Fibroblast of pulmonary artery (primary cell): ENCODE measurements at places on chromosomes 12 and 14.

DNA sequence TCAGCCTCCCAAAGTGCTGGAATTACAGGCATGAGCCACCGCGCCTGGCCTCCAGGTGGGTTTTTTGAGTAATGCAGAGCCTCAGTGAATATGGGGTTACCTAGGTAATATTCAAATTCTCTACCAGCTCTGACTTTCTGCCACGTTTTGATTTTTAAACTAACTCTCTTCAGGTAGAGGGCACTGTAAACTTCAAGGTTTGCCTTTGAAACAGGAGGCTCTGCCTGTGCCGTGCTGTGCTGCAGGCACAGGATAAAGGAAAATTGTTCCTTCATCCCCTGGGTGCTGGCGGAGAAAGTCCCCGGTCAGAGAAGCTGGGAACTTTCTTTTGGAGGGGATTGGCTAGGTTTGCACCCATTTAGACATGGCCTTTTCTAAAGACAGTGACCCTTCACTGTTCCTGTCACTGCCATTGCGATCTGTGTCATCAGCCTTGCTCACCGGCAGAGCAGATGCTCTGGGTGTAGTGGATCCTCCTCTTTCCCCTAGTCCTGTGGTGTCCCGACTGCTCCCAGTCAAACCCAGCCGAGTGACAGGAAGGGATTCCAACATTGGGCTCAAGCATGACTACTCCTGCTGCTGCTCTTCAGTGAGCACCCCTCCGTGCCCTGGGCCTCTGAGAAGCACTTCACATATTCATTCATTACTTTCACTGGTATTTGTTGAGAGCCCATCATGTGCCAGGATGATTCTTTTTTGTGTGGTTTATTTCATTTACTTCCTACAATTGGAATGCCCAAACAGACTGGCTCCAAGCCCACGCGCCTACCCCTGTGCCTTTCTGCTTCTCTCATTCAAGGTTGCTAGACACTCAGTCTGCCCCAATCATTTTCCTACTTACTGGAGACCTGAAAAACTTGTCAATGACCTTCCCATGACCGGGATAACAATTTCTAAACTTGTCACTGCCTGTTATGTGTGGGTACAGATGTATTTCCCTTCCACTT is 103.6 kb downstream of the TMEM30B start:
- no peak for DNase-seq

DNA sequence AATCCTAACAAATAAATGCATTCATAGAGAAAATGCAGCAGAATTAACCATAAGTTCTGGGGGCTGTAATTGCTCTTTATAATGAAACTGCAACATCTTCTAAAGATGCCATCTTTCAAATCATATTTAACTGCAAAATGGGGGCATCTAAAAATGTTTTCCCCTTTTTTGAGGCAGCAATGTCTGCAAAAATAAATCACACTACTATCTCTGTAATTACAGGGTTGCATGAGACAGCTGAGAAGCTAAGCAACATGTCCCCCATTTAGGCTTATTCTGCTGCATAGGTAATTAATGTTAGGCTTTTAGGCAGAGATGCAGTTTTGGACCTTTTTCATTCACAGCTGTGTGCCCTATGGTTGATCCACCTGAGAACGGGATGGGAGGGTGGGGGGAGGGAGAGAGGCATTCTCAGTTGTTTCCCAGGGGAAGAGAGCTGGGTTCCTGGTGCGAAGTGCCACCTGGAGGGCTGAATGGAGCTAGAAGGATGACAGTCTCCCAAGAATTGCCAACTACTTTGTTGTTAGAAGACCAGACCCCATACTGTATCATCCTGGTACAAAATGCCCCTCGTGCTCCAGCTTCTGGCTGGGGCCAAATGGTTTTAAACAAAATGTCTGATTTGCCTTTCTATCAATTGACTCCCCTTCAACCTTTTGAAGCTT is 154.2 kb downstream of the APAF1 start:
- no peak for DNase-seq

- DNase-seq = peak; percentile 7
These were observed 69.4 kb downstream of the CD163L1 start for GRCh38 chr12:7374423-7375144.

GRCh38 chr14:50906326-50907065 is 34.6 kb downstream of the ABHD12B start:
- DNase-seq = no peak

DNA sequence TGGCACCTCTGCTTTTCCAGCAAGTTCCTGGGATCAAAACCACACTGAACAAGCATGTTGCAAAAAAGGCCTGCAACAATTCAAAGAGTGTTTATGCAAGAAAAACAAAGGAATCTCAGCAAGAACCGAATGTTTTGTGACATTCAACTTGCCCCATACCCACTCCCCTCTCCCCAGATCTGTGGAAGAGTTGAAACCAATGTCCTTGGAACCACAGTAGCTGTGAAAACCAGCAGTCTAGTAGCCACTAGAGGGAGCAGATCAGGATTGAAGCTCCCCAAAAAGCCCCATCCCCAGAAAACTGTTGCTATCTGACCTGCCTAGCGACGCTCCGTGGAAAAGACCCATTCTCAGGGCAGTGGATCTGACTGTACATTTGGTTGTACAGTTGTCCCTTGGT is 27.1 kb downstream of the PRKAB1 start:
- DNase-seq = peak; percentile 23

DNA sequence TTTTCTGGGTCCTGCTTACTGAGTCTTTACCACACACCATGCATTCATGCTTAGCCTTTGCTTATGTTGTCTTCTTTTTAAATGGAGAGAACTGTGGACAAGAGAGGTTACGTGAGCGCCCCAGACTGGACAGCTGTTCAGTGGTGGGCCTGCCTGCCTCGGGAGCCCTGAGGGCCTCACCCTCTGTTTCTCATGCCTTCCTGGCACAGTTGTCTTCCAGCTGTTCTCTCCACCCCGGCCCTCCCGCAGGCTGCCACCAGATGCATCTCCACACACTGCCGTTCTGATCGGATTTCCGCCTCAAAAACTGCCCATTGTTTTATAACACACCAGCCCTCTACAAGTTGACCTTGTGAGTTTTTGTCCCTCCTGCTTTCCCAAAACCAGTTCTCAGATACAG is 100.8 kb downstream of the SAMD4A start:
- no peak for DNase-seq

- no peak for DNase-seq
These were observed 154.9 kb downstream of the KIF26A start for GRCh38 chr14:104293231-104293841.

- no peak for DNase-seq
These were observed 222.3 kb downstream of the PTPRO start for GRCh38 chr12:15544589-15544988.

DNA sequence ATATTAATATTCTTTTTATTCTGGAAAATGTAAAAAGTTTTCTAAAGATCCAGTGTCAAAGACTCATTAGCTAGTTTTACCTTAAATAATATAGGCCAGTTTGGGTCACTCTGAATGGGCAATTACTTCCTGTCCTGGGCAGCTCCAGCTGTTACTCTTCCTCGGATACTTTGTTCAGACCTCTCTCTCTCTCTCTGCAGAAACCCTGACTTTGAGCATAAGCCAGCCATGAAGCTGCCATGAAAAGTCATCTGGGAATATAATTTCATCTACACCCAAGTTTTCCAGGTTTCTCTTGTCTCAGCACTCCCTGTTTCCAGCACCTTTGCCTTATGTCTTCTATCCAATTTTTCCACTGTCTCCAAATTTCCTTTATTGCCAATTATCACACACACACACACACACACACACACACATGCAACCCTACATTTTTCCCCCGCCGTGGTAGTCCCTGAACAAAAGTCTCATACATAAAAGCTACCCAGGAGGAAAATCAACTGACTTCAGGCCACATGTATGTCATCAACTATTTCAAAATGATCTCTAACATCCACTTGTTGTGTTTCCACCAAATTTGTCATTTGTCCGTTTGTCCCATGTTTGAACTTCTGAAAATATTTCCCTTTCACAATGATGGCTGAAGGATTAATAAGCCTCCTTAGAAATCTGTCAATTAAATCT is 318.1 kb downstream of the SSPN start:
- no peak for DNase-seq

- DNase-seq = no peak
These were observed 452.4 kb upstream of the NOVA1 start for GRCh38 chr14:27050208-27050607.

- no peak for DNase-seq
These were observed 129.9 kb downstream of the GRIP1 start for GRCh38 chr12:66549050-66549389.

DNA sequence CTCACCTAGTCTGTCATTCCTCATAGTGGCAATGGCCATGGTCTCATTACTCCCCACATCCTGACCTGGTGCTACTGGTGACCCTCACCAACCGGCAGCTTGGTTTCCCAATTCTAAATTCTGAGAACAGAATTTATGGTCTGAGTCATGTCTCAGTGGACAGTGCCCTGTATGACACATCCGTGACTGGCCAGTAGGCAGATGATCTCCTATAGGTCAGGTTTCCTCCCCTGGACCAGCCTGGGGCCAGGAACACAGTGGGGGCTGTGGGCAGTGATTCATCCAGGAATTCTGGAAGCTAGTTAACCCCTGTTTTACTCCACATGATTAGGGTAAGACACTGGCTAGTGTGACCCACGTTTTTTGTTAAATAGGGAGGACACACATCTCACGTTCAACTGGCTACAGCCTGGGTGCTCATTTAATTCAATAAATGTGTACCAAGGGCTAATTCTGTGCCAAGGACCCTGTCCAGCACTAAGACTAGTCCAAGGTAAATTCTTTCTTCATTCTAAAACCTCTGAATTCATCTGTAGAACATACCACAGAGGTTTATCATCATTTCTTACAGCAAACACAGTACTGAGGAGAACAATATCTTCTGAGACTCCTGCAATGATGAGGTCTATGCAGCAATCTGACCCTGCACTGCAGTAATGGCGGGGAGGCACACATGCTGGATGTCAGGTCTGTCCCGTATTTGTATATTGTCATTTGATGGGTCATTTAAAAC is 249.6 kb upstream of the TBX3 start:
- DNase-seq = peak; percentile 82

GRCh38 chr14:94374749-94375260 is 13.6 kb downstream of the SERPINA1 start:
- no peak for DNase-seq

DNA sequence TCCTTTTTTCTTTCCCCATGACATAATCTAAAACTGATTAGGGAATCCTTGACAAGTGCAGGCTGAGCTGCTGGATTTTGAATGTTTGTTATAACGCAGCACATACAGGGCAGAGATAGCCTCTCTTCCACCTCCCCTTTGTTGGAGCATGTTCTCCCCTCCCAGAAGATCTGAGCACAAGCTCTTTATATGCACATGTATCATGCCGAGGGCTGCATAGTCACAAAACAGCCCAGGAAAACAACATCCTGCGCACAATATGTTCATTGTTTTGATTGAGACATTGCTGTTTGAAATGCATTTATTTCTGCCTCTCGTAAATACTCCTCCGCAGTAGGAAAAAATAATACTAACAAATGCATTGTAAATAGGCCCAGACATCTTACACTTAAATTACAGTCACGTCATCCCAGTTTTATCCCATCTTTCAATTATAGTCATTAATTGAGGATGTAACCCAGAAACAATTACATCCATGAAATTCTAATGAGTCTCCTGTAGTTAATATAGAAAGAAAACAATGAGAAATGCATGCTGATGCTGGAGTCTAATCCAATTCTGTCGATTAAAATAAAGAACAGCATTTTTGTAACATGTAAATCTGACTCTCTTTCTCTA is 401.8 kb downstream of the BTG1 start:
- no peak for DNase-seq

DNA sequence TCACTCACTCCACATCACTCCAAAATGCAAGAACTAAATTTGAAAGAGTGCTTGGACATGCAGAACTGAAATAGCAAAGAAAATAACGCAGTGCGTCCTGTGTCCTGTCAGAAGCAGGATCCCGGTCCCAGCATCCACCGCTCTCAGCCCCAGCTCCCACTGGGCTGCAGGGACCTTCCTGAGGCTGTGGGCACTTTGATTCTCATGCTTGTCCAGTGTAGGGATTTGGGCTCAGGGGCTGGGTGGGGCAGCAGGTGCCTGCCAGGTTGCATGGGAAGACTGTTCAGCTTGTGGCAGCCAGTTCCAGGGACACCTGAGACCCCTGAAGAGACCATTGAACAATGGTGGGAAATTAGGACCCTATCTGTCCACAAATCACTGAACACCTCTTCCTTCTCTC is 140.0 kb upstream of the FKBP4 start:
- no peak for DNase-seq

- peak; percentile 0 for DNase-seq
These were observed 101.0 kb downstream of the FOXG1 start for GRCh38 chr14:28867571-28867970.

DNA sequence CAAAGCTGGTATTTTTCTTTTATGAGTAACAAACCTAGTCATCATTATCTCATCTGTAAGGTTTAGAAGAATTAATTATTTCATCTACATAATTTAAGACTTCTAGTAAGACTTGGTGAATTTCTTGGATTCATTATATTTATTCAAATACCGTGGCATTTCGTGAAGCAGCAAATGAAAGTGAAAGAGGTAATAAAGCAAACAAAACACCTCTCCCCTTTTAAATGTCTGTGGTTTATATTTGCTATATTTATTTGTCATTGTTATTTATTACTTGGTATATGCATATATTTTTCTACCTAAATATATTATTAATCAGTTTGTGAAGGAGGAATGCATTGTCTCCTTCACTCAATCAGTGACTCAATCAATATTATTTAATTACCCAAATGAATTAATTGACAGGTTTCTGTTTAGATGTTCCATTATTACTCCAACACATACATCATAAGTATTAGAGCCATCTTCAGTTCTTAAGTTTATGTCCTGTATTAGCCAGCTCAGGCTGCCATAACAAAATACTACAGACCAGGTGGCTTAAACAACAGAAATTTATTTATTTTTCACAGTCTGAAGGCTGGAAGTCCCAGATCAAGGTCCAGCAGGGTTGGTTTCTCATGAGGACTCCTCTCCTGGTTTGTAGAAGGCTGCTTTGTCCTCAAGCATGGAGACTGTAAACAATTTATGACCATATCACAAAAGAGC is 6.6 kb downstream of the CFAP54 start:
- DNase-seq = no peak

DNA sequence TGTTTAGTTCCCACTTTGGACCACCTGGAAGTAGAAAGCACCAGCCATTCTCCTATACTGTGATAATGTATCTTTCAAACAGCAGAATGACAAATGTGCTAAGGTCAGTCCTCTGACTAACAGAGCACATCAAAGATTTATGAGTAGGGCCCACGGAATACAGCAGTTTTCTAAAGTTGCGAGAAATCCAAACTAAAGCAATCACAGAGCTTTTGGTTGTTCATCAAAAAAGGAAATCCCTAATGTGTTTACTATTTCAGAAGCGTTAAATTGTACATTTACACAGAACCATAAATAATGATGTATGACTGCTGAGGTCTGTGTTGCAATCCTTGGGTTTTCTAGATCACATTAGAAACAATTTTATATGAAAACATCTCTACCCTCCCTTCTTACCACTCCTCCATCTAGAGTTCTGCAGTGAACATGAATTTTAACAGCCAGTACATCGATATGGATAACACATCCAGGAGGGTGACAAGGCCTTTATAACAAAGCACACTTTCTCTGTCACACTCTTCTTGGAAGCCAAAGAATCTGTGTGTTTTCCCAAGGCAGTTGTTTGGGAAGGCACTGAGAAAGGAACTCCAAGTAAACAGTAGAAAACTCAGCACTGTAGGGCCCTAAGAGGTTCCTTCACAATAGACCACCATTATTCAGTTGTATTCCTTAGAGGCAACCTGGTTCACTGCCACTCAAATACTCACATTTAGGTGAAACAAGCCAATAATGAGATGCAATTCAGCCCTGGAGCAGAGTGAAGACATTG is 7.3 kb downstream of the KITLG start:
- no peak for DNase-seq

GRCh38 chr12:8493084-8493483 is 20.2 kb upstream of the CLEC4D start:
- no peak for DNase-seq
